Muscle of arm (tissue), 14 donors: ENCODE measurements at places on chromosomes 6 and 20. TPM values are rescaled to one million over a fixed set of nuclear protein-coding genes. Genes with fewer than 3 reads are reported as not detected.

DNA sequence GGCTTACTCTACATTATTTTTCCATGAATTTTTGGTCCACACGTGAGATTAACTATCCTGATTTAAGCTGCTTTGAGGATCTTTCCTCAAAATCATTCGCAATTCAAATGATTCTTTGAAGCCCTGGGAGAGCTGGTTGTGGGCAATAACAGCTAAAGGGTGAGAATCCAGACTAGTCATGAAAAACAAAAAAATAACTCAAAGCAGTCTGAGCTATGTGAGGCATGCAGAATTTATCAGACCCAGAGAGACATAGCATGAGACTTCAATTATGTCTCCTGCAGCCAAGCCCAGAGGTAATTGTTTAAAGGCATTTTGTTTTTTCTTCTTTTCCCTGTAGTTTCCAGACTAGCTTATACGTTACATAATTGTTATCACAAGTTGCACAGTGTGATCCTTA lies 517.3 kb upstream of the PTCHD4 start:
- DNase-seq = no peak

PCK1 gene
- 0.31 TPM for polyA plus RNA-seq

DNA sequence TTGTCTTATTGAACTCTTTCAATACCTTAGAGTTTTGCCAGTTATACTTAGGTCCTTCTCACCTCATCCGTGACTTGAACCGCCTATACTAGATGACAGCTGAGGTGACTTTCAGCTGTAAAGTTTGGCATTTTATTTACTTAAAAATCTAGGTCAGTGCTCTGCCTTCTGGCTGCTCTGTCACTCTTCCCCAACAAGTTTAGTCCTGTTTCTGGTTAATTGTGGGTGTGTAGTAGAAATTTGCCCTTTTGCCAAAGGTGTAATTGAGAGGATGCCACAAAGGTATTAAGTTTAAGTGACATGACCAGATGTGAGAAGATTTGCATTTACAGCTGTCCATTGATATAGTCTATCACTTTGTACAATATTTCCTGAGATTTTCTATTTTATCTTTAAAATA lies 106.2 kb downstream of the FARS2 start:
- no peak for DNase-seq

- DNase-seq = no peak
These were observed 355.3 kb downstream of the RNF144B start for GRCh38 chr6:18742406-18742805.
